ENCODE measurements at places on chromosomes 4 and X. TPM values are rescaled to one million over a fixed set of nuclear protein-coding genes. Genes with fewer than 3 reads are reported as not detected.

GRCh38 chr4:1409491-1410425, 3.5 kb upstream of the NKX1-1 start:
- H3K4me1 ChIP-seq: no peaks in the 10 kb centered on the region
- H3K27me3 ChIP-seq: peaks cover 75% of the 10 kb centered on the region
- H3K27ac ChIP-seq: no peak overlapping the region

- no peaks in the 10 kb centered on the region for H3K4me1 ChIP-seq
- no peaks in the 10 kb centered on the region for H3K36me3 ChIP-seq
- DNase-seq: no peak
- H3K27me3 ChIP-seq: no peaks in the 10 kb centered on the region
- no peak overlapping the region for H3K27ac ChIP-seq
Observed at GRCh38 chr4:166128403-166128802, 255.4 kb downstream of the TLL1 start.

DNA sequence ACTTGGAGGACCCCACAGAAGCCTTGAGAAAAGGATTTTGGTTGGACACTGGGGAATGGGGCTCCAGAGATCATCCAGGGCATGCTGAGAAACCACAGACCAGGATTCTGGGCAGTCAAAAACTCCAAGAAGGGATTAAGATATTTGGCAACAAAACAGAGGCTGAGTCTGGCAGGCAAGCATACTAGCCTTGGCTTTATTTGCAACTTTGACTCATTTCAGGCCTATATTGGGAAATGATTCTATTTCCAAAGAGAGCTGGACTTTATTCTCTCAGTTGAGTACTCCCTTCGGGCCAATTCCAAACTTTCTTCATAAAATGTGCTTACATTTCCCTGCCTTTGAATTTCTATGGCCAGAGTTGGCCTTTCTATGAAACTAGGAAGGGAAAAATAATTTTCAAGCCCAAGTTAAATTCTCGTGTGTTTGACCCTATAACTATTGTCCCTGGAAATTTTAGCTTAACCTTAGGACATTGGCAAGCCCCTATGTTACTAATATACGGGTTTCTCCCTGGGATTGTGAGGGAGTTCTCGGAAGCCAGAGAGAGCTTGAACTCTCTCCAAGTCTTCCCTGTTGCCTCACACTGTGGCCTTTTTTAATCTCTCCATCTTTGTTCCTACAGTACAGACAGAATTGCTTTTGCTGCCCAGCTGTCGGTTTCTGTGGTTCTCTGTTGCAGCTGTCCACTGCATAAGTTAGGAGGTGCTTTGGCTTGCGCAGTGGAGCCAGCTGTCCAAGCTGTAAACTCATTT, 112.6 kb upstream of the FAM9A start:
- peaks cover 24% of the 10 kb centered on the region for H3K4me1 ChIP-seq
- H3K4me3 ChIP-seq: no peak overlapping the region
- H3K27me3 ChIP-seq: no peaks in the 10 kb centered on the region
- DNase-seq: no peak
- H3K27ac ChIP-seq: peak overlapping the region; percentile 53

The AMER1 gene
- total RNA-seq: 9.6 TPM
